ENCODE measurements at places on chromosomes 13 and 19. TPM values are rescaled to one million over a fixed set of nuclear protein-coding genes. Genes with fewer than 3 reads are reported as not detected.

The FGF22 gene
- not detected for total RNA-seq

The IL27RA gene
- total RNA-seq, result 1.0 TPM

- no peak for DNase-seq
Measured at GRCh38 chr19:47826800-47827199, 5.1 kb downstream of the CRX start.

DNA sequence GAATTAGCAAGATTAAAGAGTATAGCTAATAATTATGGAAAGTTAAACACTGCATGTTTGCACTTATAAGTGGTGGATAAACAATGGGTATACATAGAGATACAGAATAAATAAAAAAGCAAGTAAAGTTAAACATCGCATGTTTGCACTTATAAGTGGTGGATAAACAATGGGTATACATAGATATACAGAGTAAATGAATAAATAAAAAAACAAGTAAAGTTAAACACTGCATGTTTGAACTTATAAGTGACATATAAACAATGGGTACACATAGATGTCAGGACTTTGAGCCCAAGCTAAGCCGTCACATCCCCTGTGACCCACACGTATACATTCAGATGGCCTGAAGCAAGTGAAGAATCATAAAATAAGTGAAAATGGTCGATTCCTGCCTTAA lies 1533.3 kb upstream of the SPRY2 start:
- no peak for DNase-seq

- DNase-seq, result no peak
Measured at GRCh38 chr19:16791942-16792341, 37.3 kb upstream of the SIN3B start.

DNA sequence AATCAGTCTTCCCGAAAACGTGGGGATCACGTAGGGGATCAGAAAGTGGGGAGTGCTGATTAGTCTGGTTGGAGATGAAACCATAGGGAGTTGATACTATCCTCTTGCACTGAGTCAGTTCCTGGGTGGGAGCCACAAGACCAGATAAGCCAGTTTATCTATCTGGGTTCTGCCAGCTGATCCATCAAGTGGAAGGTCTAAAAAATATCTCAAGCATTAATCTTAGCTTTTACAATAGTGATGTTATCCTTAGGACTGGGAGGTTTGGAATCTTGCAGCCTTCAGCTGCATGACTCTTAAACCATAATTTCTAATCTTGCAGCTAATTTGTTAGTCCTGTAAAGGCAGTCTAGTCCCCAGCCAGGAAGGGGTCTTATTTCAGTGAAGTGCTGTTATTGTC lies 2474.2 kb downstream of the PCDH9 start:
- no peak for DNase-seq

DNA sequence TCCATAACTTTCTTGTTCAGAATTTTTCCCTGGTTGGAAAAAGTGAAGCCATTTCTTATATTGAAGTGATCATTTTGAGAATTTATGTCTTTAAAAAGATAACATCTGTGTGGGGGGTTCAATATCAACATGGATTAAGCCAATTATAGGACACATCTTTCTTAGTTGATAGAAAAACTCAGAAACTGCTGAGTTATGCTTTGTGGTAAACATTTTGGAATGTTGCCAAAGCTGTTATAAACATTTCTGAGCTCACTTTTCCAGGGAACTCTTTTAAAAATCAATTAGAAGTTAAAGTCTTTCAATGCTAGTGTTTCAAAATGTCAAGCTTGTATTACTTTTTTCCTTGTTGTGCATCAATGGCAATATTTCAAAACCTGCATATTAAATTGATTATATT lies 248.8 kb downstream of the DACH1 start:
- no peak for DNase-seq

Measured in uterus (tissue), 4 donors.